ENCODE measurements at places on chromosomes 13 and 19. TPM values are rescaled to one million over a fixed set of nuclear protein-coding genes. Genes with fewer than 3 reads are reported as not detected.

DNA sequence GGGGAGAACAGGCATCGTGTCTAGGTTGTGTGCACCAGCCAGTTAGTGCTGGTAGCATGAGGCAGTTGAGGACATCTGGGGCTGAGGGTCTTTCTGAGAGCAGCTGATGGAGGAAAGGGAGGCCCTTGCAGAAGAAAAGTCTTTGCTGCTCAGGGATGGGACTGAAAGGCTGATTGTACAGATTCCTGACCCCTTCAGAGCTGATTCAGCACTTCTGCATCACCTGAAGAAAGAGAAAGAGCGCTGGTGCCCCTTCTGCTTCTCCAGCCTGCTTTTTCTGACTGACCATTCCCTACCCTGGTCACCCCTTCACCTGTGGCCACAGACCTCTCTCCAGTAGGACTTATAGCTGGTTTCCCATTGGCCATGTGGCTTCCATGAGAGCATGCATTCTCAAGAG lies 476.2 kb downstream of the TSHZ3 start:
- no peak for DNase-seq

- peak; percentile 73 for DNase-seq
These were observed 10.6 kb upstream of the UBE2S start for GRCh38 chr19:55418185-55418584.

DNA sequence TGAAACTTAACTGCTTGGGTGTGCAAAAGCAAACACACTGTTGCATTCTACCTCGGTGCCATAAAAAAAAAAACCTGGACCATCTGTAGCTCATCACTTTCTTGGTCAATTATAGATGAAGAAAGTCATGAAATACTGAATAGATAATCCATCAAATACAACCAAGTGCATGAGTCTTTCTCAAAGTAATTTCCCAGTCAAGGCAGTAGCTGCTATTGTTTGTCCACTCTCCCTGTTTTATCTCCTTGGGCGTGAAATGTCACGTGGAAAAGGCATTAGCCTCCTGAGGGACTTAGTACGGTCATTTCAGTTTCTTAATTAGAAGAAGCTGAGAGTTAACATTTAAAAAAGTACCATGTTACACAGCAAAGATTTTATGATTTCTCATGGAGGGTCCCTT lies 1697.9 kb downstream of the PCDH9 start:
- no peak for DNase-seq

GRCh38 chr13:76796851-76797250 lies 89.4 kb downstream of the KCTD12 start:
- no peak for DNase-seq

- peak; percentile 51 for DNase-seq
These were observed 135.0 kb upstream of the KL start for GRCh38 chr13:32881074-32881776.

- DNase-seq: no peak
These were observed 55.4 kb upstream of the ZNF724 start for GRCh38 chr19:23305555-23305954.

Gene NEK3
- 6.8 TPM for total RNA-seq

Gene CYP4F8
- total RNA-seq: not detected

Gene PSG6
- not detected for total RNA-seq

All from bronchial epithelial cell (primary cell).